Heart left ventricle (tissue), 16 donors: ENCODE measurements at places on chromosomes 4 and X. TPM values are rescaled to one million over a fixed set of nuclear protein-coding genes. Genes with fewer than 3 reads are reported as not detected.

Gene TMPRSS11B
- not detected for total RNA-seq

Gene GNRHR
- total RNA-seq: not detected

Gene SPANXB1
- not detected for total RNA-seq

- H3K36me3 ChIP-seq: no peaks in the 10 kb centered on the region
- H3K27ac ChIP-seq: no peak overlapping the region
- no peaks in the 10 kb centered on the region for H3K27me3 ChIP-seq
- DNase-seq: peak; percentile 30
Observed at GRCh38 chrX:130523460-130524394, 121.9 kb downstream of the RBMX2 start.

DNA sequence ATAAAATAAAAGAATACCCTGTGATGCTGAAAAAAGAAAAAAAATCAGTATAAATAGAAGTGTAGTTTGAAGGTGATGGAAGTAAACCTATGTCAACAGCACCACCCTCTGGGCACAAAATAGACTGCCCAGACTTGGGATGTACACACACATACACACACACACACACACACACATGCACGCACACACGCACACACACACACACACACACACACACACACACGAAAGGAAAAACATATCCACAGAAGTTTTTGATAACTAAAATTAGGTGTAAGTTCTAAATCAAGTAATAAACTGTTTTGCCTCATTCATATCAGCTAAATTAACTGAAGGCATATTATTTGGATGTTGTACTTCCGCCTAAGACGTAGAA is 40.5 kb downstream of the ANXA5 start:
- DNase-seq: peak; percentile 39
- H3K4me1 ChIP-seq: no peaks in the 10 kb centered on the region
- H3K36me3 ChIP-seq: no peaks in the 10 kb centered on the region
- no peaks in the 10 kb centered on the region for H3K27me3 ChIP-seq

DNA sequence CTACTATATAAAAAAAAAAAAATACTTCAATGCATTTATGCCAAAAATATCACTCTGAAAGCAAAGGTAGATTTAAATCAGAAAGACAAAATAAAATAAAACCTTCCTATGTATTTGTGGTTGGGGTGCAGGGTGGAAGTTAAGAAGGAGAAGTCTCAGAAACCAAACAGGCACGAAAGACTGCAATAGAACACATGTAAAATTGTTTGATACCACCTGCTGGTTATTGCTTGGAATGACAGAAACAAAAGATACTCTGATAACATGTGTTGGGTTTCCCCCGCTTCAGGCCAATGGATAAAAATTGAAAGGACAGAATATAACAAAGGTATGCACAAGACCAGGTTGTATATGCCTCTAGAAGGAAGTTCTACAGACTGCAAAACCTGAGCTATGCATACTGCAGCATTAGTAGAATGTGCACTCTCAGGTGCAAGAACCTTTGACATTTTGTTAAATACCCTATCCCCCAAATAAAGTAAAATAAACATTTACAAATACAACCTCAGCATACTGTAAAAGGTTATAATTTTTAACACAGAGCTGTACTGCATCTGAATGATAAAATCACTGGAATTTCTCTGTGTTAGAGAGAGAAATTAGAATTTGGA is 118.8 kb downstream of the GABRA2 start:
- H3K36me3 ChIP-seq: no peaks in the 10 kb centered on the region
- no peaks in the 10 kb centered on the region for H3K27me3 ChIP-seq
- DNase-seq: no peak
- H3K4me3 ChIP-seq: no peak overlapping the region
- no peaks in the 10 kb centered on the region for H3K4me1 ChIP-seq

- H3K36me3 ChIP-seq: no peaks in the 10 kb centered on the region
- H3K27ac ChIP-seq: no peak overlapping the region
- H3K4me1 ChIP-seq: no peaks in the 10 kb centered on the region
- DNase-seq: no peak
- no peaks in the 10 kb centered on the region for H3K27me3 ChIP-seq
Observed at GRCh38 chrX:106680716-106681115, 45.8 kb upstream of the RNF128 start.

GRCh38 chrX:314781-315595 is 3.6 kb downstream of the GTPBP6 start:
- H3K27ac ChIP-seq: no peak overlapping the region
- peak; percentile 54 for DNase-seq
- H3K4me1 ChIP-seq: peaks cover 4% of the 10 kb centered on the region
- H3K27me3 ChIP-seq: no peaks in the 10 kb centered on the region
- peaks cover 46% of the 10 kb centered on the region for H3K36me3 ChIP-seq
- no peak overlapping the region for H3K4me3 ChIP-seq

DNA sequence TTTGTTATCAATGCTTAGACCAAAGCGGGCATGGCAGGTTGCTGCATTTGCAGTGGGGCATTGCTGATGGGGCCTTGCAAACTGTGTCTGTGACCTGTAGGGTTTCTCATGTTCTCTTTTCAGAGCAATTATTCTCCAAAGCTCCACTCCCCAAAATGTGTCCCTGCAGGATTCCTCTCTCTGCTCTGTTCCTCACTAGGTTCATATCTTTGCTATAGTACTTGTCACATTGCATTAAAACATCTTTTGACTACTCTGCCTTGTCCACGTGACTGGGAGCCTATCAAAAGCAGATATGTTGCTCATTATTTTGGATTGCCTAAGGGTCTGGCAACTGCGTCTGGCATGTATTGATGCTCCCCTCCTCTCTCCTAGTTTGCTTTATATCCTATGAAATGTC is 177.7 kb upstream of the MID1 start:
- H3K27me3 ChIP-seq: no peaks in the 10 kb centered on the region
- H3K27ac ChIP-seq: no peak overlapping the region
- no peak overlapping the region for H3K4me3 ChIP-seq
- H3K4me1 ChIP-seq: no peaks in the 10 kb centered on the region
- no peaks in the 10 kb centered on the region for H3K36me3 ChIP-seq
